ENCODE measurements at places on chromosomes 1 and 21.

DNA sequence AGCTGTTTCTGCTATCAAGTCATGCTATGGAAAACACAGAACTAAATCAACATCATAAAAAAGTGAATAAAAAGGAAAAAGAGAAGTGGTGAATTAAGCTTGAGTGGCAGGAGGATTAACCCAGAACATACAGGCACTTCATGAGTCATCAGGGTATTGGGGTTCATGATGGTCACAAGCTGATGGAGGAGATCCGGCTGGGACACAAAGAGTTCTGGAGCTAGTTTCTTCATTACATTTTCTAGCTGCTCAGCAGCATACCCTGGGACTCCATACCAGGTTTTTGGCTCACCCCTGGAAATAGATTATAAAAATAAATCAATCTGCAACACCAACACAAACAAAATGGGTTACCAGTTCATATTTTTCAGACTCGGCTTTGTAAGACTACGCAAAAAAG lies 42.5 kb upstream of the SYT2 start:
- no peak for DNase-seq

DNA sequence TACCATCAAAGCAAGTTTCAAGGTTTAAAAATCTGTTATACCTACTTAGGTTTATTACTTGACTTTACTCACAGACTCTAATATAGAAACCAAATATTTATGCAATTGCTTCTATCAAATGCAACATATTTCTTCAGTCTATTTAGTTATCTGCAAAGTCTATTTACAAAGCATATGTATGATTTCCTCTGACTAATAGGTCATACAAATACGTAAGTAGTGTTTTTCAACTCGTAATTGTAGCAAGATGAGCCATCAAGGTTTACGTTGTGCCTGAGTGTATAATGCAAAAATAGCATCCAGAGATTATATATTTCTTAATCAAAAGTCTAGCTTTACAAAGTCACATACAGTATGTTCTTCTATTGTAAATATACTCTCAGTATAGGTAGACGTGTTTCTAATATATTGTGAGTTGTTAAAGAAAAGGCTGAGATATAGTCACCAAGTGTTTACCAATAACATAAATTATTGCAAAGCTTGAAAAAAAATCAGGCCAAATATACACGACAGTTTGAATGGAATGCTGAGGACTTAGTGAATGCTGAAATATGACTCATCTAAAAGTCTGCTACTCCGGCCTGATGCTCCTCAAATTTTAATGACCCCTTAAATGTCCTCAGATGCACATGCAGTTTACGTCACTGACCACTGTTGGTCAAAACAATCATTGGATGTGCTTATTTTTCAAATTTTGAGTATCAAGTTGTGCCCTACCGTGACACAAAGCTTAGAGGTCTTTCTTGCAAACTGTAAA lies 48.4 kb downstream of the ADAMTS5 start:
- no peak for DNase-seq

GRCh38 chr1:70509996-70510876 lies 99.2 kb downstream of the CTH start:
- DNase-seq = no peak

GRCh38 chr1:246724731-246725095 lies 504 bp downstream of the SCCPDH start:
- DNase-seq = peak; percentile 51

DNA sequence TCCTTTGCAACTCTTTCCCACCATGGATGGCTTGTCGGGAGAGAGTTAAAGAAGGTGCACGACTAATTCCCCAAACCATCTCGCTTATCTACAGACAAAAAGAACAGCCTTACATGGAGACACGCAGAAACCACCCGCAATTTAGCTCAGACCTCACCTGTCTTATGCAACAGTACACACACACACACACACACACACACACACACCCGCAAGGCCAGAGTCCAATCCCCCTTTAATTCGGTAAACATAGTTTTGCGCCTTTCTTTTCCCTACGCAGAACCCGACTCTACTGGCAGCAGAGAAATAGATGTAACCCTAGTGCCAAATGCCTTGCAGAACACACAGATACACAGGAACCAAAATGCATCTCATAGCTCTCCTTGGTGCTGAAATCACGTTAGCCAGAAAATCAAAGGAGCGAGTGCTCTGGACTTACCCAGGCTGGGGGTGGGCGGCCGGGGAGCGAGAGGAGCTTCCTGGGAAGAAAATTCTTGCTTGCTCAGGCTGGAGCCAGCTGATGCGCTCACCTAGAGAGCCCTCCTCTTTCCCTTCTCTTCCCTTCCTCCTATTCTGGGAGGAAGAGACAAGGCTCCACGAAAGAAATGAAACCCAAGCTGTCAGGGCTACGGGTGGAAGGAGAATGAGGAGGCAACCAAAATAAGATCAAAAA lies 470 bp downstream of the TNR start:
- no peak for DNase-seq

- DNase-seq = no peak
Measured at GRCh38 chr1:8249838-8250237, 68.1 kb upstream of the SLC45A1 start.

GRCh38 chr1:185973645-185974044 lies 239.5 kb downstream of the HMCN1 start:
- no peak for DNase-seq

- no peak for DNase-seq
Measured at GRCh38 chr1:171961861-171962260, 120.6 kb downstream of the DNM3 start.

DNA sequence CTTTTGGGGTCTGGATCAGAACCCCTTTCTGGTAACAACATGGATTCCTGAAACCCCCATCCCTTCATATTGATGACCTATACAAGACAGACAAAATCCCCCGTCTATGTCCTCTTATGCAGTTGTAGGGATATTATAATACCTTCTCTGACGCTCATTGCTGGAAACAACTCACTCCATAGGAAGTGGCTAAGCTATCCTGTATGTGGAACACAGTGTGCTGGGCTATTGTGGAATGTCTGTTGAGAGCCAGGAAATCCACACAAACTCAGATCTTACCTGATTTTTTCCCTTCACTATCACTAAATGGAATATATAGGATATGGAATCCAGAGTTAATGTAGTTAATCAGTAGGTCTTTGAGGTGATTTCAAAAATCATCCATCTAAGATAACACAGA lies 17.7 kb upstream of the PIK3R3 start:
- no peak for DNase-seq

DNA sequence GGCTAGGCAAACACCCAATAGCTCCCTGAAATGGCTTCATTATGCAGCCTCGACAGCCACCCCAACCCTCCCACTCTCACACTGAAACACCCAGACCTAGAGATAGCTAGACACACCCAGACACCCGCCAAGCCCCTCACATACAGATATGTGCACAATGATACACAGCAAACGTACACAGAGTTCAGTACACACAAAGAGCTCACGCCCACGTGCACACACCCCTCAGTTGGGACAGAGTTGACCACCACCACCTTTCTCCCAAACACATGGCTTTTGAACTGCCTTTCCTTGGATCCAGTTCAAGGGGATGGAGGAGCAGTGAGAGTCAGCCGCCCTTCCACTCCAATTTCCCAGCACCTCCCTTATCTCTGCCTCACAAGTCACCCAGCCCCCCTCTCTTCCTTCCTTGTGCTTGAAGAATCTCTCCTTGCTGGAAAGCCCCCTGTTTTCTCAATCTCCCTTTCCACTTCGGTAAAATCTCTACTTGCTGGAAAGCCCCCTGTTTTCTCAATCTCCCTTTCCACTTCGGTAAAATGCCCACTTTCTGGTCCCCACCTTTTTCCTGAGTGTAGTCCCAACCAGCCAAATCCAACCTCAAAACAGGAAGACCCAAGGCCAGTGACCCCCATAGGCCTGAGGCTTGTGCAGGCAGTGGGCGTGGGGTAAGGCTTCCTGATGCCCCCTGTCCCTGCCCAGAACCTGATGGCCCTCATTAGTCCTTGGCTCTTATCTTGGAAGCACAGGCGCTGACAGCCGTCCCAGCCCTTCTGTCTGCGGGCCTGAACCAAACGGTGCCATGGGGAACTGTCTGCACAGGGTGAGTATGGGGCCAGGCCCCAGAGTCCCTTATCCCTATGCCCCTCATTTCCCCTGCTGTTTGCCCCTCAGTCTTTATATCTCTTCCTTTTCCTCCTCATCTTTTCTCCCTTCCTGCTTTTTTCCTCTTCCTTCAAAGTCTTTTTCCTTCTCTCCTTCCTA lies at the start of gene ACKR1:
Gene ACKR1 (plus strand): TSS at position 715 of the 981 bp plus-strand sequence. CDS start 85 bp downstream, at position 800.
- no peak for DNase-seq

DNA sequence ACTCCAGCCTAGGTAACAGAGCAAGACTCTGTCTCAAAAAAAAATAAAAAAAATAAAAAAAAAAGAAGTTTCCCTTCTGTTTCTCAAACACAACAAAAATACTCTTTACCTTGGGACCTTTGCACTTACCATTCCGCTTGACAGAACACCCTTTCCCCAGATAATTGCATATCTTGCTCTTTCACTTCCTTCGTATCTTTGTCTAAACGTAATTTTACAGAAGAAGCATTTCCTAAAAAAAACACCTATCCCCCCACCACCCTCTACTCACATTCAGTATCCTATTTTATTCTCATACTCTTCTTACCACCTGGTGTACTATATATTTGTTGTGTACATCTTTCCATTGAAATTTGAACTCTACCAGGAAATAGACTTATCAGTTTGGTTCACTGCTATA lies 32.7 kb downstream of the ASH1L start:
- DNase-seq = no peak

- DNase-seq = peak; percentile 36
Measured at GRCh38 chr21:35204850-35205541, 155.9 kb upstream of the RUNX1 start.

- DNase-seq = no peak
Measured at GRCh38 chr1:204736836-204737235, 51.3 kb upstream of the LRRN2 start.

DNA sequence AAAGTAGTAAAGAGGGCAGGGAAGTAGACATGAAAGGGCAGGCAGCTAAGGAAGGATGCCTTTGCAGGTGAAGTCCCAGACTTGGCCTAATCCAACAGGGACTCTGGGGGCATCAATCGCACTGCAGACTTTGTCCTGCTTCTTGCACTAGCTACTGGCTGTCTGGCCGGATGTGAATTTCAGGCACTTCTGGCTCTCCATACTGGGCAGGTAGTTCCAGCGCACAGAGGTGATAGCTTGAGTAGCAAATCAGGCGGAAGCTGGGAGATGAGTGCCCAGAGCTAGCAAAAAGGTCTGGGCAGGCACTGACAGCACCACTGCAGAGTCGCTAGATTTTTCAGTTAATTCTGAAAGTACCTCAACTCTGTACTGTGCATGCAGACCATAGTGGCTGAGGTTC lies 997 bp downstream of the RSPH1 start:
- no peak for DNase-seq

DNA sequence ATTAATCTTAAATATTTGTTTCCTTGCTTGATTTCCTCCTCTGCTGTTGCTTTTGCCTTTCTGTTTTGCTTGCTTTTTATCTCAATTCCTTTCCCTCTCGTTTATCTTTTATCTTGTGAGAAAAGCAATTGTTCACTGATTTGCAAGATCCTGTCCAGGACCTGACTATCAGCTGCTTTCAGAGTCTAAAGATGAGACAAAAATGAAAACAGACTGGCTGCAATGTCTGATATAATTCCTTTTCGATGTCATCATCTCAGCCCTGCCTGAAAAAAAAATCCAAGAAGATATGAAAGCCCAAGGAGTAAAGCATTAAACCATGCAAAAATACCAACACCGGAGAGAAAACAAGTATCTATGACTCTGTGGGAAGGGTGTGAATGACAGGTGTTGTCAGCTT lies 225.5 kb downstream of the PATJ start:
- no peak for DNase-seq

DNA sequence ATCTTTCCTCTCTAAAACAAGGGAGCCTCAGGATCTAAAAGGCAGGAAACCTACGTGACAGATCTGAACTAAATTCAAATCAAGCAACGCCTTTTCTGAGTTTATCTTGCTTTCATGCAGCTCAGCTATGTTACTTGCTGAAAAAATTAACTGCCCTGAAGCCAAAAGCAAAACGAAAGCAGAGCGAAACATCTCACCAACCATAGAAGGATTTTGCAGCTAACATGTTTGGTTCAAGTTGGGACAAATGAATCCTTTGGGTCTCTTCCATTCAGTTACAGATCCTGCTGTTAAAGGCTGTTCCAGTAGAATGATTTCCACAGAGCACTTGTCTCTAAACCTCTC lies 482 bp downstream of the SLC2A5 start:
- DNase-seq = no peak

GRCh38 chr1:19754482-19754881 lies 45.2 kb downstream of the TMCO4 start:
- DNase-seq = no peak

- DNase-seq = no peak
Measured at GRCh38 chr1:64748706-64749105, 3.8 kb downstream of the RAVER2 start.

DNA sequence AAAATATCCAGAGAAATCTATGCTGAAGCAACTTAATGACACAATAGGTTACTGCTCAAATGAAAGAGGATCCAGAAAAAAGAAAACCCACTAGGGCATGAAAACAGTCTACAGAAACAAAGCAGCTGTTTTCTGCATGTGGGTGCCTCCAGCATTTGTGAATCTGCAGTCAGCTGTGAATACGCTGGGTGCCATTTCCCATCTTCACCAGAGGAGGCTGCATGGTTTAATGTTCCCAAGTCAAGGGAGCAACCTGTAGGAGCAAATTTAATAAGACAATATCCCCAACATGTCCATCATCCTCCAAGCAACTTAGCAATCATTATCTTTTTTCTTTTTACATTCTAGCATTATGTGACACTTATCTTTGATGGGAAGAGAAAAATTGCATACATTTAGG lies 396.6 kb downstream of the BRINP2 start:
- no peak for DNase-seq

GRCh38 chr1:22625262-22625925 lies 11.0 kb upstream of the C1QA start:
- no peak for DNase-seq
